ENCODE measurements at places on chromosomes 2 and 18.

- no peak for DNase-seq
Observed at GRCh38 chr2:190221429-190221828, 98.2 kb downstream of the HIBCH start.

GRCh38 chr18:75335511-75335910 lies 92.0 kb downstream of the SMIM21 start:
- DNase-seq: no peak

GRCh38 chr2:217106650-217107014 lies 246.8 kb upstream of the TNP1 start:
- peak; percentile 73 for DNase-seq

GRCh38 chr2:79717364-79718007 lies 204.6 kb downstream of the CTNNA2 start:
- peak; percentile 94 for DNase-seq

- no peak for DNase-seq
Observed at GRCh38 chr2:69689466-69689865, 45.9 kb upstream of the AAK1 start.

GRCh38 chr2:192424243-192424642 lies 229.5 kb upstream of the TMEFF2 start:
- DNase-seq: no peak

- peak; percentile 42 for DNase-seq
Observed at GRCh38 chr2:12607971-12608370, 108.8 kb upstream of the TRIB2 start.

DNA sequence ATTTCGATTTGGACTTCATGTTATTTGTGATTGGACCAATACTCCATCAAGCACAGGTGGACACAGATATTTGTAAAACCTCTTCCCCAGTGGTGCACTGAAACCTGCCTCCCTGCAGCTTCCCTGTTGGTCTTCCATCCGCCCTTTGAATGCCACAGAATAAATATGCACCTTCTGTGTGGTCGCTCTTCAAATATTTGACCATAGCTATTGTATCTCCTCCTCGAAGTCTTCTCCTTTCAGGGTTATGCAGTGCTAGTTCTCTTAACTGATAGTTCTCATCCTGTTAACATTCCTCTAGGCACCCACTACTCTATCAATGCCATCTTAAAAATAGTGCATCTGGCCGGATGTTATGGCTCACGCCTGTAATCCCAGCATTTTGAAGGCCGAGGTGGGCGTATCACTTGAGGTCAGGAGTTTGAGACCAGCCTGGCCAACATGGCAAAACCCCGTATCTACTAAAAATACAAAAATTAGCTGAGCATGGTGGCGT lies 12.5 kb downstream of the SPATS2L start:
- DNase-seq: no peak

GRCh38 chr2:206832873-206833272 lies 67.5 kb downstream of the FASTKD2 start:
- DNase-seq: no peak

- no peak for DNase-seq
Observed at GRCh38 chr2:26678035-26678434, 14.5 kb upstream of the KCNK3 start.

GRCh38 chr2:18910843-18911242 lies 321.5 kb upstream of the NT5C1B start:
- peak; percentile 94 for DNase-seq

DNA sequence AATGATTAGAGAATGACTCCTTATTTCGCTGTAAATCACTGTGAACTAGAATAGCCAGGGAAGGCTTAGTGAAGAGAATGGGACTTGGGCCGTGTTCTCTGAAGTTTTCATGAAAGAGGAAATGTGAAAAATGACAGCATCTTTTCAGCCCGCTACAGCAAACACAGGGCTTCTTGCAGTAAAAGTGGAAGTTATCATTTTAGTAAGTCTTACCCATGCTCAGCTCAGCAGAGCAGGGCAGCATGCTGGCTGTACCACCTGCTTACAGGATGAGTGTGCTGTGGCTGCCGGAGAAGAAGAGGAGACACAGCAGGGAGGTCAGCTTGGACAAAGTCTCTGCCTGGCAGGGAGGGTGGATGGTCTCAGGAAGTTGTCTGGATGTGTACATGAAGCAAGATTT lies 300.7 kb upstream of the DLGAP1 start:
- no peak for DNase-seq

- DNase-seq: no peak
Observed at GRCh38 chr18:44937960-44938719, 257.5 kb downstream of the SETBP1 start.

DNA sequence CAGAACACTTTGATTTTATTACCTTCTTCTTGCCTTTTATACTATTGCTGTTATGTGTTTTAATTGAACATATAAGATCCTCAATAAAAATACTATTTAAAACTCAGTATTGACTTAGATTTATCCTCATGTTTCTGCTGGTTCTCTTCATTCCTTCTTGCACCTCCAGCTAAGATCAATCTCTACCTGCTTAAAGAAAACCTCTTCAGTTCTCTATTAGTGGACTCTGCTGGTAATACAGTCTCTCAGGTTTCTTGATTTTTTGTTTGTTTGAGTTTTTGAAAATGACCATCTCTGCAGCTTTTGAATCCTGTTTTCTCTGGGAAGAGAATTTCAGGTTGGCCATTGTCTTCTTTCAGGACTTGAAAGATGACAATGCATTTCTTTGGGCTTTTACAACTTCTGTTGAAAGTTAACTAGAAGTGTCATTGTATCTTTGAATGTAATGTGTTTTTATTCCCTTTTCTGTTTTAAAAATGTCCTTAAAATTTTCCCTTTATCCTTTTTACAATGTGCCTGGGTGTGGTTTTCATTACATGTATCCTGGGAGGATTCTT lies 29.8 kb upstream of the TMEM131 start:
- no peak for DNase-seq

DNA sequence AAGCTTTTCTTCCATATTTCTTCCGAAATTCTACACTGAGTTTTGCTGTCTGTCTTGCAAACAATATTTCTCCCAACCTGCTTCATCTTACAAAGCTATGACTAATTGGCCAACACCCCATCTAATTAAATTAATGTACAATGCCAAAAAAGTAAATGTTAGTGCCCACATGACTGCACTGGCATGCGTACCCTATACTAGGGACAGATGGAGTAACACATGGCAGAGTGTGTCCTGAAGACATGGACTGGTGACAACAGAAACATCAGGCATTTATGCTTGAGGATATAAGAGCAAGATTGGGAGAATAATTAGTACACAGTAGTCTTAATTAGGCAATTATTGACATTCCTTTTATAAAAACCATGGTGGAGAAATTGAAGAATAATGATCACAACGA lies 66.8 kb downstream of the MREG start:
- no peak for DNase-seq

DNA sequence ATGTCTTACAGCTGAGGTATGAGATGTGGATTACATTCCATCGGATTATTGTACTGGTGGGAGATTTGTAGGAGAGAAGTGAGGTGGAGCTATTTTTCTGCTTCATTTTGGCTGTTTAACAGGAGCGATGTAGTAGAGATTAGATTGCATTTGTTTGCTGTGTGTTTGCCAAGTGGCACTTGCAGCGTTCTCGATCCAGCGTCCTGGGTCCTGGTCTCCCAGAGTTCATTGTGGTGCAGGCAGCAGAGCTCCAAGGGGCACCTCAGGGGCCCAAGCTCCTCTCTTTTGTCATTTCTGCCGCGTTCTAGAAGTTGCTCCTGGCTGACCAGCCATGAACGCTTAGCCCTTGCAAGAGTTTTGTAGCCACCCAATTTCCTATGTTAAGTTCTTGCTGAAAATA lies 210.1 kb upstream of the APCDD1 start:
- DNase-seq: no peak

DNA sequence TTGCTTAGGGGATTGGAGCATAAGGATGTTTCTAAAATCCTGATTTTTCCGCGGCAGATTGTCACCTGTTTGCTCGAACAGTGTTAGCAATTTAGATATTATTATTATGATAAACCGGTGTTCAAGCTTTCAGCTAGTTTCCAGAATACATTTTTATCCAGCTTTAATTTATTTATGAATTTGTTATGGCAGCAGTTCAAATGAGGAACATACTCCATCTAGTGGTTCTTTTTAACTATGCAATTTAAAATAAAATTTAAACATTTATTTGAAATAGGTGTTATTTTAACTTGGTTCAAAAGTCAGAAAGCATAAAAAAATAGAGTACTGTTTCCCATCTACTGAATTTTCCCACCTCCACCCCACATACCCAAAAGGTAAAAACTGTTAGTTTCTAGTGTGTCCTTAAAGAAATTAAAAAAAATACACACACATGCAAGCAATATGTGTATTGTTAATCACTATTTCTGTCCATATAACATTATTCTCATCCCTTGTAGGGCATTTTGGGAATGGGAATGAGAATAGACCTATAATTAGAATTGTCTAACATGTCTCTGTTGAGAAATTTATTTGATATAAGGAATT lies 23.2 kb downstream of the ACOXL start:
- no peak for DNase-seq

DNA sequence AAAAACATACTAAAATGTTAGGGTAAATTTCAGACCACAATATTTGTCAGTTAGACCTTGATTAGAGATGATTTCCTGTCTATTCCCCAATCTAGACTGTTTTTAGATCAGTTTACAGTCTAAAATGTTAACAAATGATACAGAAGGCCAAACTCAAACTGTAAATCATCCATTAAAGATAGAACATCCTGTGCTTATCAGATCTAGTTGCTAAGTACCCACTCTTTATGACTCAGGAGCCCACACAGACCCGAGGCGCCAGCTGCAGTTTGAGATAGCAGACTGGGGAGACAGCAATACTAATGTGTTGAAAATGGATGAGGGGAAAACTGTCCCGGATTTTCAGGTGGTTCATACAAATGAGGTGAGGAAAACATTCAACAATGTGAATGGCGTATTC lies 113.3 kb downstream of the SCG2 start:
- DNase-seq: peak; percentile 26

GRCh38 chr2:23220513-23221094 lies 164.4 kb upstream of the KLHL29 start:
- DNase-seq: no peak

- DNase-seq: no peak
Observed at GRCh38 chr2:88599527-88599926, 27.7 kb downstream of the EIF2AK3 start.

- DNase-seq: no peak
Observed at GRCh38 chr2:232432598-232433184, 23.3 kb upstream of the ALPI start.

DNA sequence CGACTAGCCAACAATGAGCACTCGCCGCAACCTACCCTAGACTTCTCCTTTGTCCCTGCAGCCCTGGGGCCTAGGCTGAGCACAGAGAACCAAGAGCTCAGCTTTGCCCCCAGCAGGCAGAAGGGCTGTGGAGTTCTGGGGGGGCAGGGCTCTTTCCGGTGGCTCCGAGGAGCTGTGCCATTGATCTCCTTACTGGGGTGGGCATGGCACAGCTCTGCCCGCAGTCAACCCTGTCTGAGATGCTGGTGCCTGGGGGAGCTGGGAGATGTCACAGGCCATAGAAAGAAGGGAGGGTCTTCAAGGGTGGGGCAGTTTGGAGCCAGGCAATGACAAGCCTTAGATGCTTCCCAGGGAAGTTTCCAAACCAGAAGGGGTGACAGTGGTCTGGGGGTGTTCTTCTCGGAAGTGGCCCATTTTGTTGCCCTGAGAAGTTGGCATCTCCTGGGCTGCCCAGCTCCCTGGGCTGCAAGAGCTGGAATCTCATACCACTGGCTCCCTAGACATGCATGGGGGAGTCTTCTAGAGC lies 14.1 kb upstream of the GPR55 start:
- DNase-seq: no peak

GRCh38 chr2:77579076-77579769 lies 57.0 kb upstream of the LRRTM4 start:
- DNase-seq: no peak

DNA sequence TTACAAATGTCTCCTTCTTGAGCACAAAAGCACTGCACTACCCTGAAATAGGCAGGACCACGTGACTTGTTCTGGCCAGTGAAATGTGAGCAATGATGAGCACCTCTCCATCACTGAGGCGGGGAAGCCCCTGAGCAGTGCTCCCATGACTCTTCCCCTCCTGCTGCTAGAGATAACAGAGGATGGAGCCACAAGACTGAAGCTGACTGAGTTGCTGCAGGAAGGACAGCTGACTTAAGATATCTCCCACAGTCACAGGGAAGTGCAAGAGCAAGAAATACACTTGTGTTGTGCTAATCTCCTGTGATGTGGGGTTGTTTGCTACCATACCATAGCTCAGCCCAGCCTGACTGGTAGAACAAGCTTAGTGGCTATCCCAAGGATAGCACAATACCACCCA lies 38.7 kb downstream of the STK39 start:
- no peak for DNase-seq

GRCh38 chr2:216696751-216697560 lies 1.6 kb upstream of the IGFBP5 start:
- DNase-seq: peak; percentile 54

DNA sequence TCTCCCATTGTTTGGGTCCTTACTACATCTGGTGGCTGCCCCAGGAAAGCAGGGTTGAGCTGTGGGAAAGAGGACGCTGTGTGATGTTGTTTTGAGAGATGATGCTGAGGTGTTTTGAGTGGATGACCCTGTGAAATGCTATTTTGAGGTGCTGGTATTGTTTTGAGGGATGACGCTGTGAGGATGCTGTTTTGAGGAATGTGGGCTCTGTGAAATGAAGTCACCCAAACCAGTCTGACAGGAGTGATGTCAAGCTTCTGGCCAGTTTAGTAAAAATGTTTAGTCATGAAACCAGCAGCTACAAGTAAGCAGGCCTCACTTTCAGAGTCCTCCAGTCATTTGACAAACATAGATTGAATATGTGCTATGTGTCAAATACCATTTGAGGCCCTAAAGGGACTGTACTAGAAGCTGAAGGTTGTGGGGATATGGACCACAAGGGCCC lies 16.1 kb upstream of the PUM2 start:
- DNase-seq: no peak

DNA sequence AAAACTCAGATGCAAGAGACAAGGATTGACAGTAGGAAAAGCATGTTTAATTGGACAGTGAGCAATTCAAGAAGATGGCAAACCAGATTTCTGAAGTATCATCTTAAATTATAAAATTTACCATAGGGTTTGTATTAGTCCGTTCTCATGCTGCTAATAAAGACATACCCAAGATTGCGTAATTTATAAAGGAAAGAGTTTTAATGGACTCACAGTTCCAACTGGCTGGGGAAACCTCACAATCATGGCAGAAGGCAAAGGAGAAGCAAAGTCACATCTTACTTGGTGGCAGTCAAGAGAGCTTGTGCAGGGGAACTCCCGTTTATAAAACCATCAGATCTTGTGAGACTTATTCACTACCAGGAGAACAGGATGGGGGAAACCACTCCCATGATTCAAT lies 24.0 kb upstream of the NOL4 start:
- no peak for DNase-seq

GRCh38 chr18:25102662-25103061 lies 249.3 kb downstream of the ZNF521 start:
- DNase-seq: no peak

GRCh38 chr2:138453815-138454214 lies 47.8 kb upstream of the SPOPL start:
- DNase-seq: no peak

GRCh38 chr2:27756544-27757498 lies 14.7 kb upstream of the MRPL33 start:
- peak; percentile 53 for DNase-seq

GRCh38 chr2:22454826-22455485 lies 930.0 kb upstream of the KLHL29 start:
- DNase-seq: peak; percentile 60

- no peak for DNase-seq
Observed at GRCh38 chr18:75089748-75090327, 119.1 kb downstream of the PTGR3 start.

- peak; percentile 59 for DNase-seq
Observed at GRCh38 chr2:50951437-50951836, 80.5 kb downstream of the NRXN1 start.

- no peak for DNase-seq
Observed at GRCh38 chr2:274503-274902, 9.8 kb downstream of the ACP1 start.

Data from fibroblast of skin of abdomen (primary cell).